ENCODE measurements at places on chromosomes 1 and 21. TPM values are rescaled to one million over a fixed set of nuclear protein-coding genes. Genes with fewer than 3 reads are reported as not detected.

The SLC26A9 gene
- not detected for polyA plus RNA-seq

The STIL gene
- polyA plus RNA-seq, result 0.59 TPM

The KCNT2 gene
- polyA plus RNA-seq, result not detected

The ASCL5 gene
- polyA plus RNA-seq, result not detected

The LAMB3 gene
- polyA plus RNA-seq, result 0.86 TPM

The MSH4 gene
- polyA plus RNA-seq, result not detected

GRCh38 chr1:236302941-236303340 is 21.2 kb upstream of the ERO1B start:
- no peak for DNase-seq

DNA sequence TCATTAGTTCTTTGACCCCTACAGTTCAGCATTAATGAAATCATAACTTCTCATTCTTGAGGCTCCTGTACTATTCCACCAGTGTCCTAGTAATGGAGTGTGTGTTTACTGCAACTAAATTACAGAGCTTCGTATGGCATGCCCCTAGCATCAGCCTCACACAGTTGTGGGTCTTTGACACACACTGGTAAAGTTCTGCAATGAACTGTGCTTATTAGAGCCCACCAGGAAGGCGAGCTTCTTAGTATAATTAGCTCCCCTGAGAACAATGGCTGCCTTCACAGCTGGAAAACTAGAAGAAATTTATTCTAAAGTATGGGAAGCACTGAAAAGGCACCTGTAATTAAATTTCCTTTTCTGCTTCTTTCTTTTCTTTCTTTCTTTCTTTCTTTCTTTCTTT is 251.1 kb upstream of the RGS18 start:
- DNase-seq, result no peak

GRCh38 chr1:27157194-27157593 is 2.3 kb upstream of the SLC9A1 start:
- DNase-seq, result no peak

- DNase-seq, result no peak
These were observed 44.8 kb downstream of the USP25 start for GRCh38 chr21:15774590-15774989.

GRCh38 chr1:73860421-73860950 is 337.5 kb downstream of the LRRIQ3 start:
- no peak for DNase-seq

DNA sequence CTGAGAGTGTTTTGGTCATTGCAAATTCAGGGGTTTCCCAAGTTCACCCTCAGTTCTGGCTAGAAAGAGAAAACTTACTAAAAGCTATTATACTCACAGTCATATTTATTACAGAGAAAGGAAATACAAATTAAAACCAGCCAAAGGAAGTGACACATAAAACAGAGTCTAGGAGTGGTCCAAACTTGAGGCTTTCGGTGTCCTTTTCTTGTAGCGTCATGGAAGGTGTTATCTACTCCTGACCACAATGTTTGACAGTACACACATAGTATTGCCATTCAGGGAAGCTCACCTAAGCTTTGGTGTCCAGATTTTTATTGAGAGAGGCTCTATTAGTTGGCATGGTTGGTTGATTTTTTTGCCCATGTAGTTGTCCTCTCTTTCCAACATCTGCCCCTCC is 59.0 kb downstream of the SLC35A3 start:
- DNase-seq, result no peak

DNA sequence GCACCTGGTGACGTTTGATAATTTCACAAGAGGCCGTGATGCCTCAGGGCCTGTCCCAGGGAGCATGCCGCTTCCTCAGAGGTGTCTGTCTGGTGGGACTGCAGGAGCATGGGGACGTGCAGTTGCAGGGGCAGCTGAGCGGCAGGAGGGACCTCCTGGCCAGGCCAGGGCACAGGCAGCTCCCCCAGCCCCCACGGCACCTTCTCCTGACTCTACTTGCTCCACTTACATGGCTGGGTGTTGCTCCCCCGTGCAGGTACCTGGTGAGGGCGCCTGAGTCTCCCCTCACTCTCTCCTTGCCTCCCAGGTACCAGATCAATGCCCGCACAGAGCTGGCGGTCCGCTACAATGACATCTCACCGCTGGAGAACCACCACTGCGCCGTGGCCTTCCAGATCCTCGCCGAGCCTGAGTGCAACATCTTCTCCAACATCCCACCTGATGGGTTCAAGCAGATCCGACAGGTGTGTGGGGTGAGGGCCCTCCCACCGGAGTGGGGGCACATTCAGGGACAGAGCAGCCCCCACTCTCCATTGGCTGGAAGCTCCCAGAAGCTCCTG is 108.4 kb downstream of the PDE9A start:
- no peak for DNase-seq

DNA sequence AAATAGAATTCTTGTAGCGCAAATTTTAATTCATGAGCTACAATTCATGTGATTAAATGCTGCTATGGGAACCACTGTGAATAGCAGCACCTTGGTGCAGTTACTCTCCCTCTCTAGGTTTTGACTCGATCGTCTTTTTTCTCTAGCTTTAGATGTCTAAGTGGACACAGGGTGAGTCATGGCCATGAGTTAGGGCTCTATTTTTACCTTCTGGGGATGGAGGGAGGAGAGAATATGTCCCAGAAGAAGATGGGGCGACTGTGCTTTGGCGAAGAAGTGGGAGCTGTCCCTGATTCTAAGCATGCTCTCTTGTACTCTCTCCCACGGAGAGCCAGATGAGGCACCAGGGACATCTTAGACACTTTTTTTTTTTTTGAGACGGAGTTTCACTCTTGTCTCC is 1.6 kb upstream of the OR2B11 start:
- no peak for DNase-seq

DNA sequence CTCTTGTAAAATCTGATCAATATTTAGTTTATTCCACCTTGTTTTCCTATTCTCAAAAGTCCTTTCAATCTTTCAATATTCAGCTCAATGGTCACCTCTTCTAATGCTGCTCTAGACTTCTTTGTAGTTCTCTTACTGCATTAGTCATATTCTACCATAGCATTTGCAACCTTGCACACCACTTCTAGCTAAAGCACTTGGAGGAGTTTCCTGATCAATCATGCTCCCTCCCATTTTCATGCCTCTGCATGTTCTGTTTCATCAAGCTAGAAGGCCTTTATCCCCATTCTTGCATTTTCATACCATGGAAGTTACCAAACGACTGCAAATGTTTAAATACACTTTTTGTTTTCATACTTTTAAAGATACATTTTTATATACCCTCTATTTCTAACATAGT is 72.1 kb downstream of the SLC5A9 start:
- no peak for DNase-seq

DNA sequence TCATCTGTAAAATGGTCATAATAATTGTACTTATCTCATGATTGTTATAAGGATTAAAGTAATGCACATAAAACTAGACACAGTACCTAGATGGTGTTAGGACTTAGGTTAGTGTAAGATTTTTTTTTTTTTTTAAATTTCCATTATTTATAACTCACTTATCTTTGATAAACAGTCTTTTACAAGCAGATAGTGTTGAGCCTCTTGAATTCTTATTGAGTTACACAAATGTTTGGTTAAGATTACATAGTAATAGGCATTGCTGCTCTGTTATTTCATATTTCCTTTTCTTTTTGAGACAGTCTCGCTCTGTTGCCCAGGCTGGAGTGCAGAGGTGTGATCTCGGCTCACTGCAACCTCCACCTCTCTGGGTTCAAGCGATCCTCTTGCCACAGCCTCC is 15.4 kb downstream of the MRPS6 start:
- DNase-seq, result no peak

GRCh38 chr1:66546047-66546810 is 12.3 kb downstream of the SGIP1 start:
- no peak for DNase-seq

DNA sequence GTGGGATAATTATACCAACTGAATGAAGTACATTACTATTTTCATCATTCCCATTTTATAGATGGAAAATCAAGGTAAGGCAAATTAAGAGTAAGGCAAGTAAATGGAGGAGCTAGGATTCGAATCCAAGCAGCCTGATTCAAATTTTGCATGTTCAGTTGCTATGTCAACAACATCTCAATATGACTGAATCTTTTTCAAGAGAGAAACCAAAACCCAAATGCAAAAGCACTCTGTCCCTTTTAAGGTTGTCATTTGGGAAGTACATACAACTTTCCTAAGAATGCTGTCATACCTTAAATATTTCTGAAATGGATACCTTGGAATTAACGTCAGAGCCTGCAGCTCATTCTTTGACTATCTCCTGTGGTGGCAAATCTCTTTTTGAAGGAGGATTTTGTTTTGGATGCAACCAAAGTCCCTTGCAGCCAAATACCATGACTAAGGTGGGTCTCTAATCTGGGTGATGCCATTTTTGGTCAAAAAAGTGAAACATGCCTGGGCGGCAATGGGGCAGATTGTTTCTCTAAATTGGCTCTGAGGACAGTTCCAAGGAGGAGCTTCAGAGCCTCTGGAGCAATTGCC is 25.4 kb downstream of the ADAMTS1 start:
- DNase-seq, result no peak

DNA sequence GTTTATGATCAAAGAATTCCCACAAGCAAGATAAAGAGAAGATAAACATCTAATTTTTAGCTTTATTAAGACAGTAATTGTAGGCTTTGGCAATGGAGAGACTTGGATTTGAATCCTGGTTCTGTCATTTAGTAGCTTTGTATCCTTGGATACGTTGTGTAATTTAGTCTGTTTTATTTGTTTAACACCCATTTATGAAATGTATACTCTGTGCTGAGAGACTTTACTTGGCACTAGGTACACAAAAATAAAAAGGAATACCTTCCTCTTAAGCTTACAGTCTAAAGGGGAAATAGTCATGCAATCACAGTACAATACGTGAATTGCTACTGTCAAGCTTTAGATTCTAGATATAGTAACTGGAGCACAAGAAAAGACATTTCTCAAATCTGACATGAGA is 23.8 kb downstream of the ZMPSTE24 start:
- no peak for DNase-seq

GRCh38 chr1:169019419-169020058 is 87.0 kb upstream of the ATP1B1 start:
- no peak for DNase-seq

Measured in naive thymus-derived CD8-positive, alpha-beta T cell (primary cell).